ENCODE measurements at places on chromosomes 7 and 10.

DNA sequence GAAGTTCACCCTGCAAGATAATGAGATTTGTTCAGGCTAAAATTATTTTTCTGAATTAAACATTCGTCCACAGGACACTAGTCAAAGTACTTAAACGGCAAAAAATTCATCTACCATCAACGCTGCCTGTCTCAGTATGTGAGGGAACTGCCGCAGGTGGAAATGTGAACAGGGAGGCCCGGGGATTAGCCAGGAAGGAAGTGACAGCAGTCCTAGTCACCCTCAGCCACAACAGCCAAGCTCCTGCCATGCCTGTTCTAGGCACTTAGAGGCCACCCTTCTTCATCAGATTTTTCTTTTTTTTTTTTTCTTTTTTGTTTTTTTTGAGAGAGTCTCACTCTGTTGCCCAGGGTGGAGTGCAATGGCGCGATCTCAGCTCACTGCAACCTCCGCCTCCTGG, 9.4 kb downstream of the NUDT5 start:
- no peak for DNase-seq

- no peak for DNase-seq
Observed at GRCh38 chr7:36360244-36360643, 29.4 kb upstream of the ANLN start.

GRCh38 chr10:84076540-84077195, 62.6 kb upstream of the GHITM start:
- DNase-seq = no peak

- no peak for DNase-seq
Observed at GRCh38 chr10:17196045-17196444, 5.4 kb downstream of the TRDMT1 start.

- DNase-seq = no peak
Observed at GRCh38 chr10:60148266-60148840, 241.3 kb downstream of the ANK3 start.

- no peak for DNase-seq
Observed at GRCh38 chr7:28790467-28790866, 167.7 kb downstream of the TRIL start.

DNA sequence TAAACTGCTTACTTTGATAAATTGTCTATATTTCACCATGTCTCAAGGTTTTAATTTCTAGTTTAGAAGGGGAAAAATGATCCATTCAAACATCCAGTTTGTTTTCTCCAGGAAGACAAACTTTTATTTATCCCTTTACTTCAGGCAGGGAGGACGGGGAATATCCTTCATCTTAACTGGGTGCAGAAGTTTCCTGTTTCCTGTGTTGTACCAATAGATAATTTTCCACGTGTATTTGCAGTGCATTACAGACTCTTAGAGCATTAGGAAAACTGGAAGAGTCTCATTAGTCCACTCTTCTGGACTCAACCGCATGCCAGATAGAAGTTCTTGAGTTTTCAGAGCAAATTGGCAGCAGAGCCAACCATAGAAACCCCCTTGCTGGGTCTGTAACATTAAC, 39.4 kb upstream of the PIP4K2A start:
- no peak for DNase-seq

DNA sequence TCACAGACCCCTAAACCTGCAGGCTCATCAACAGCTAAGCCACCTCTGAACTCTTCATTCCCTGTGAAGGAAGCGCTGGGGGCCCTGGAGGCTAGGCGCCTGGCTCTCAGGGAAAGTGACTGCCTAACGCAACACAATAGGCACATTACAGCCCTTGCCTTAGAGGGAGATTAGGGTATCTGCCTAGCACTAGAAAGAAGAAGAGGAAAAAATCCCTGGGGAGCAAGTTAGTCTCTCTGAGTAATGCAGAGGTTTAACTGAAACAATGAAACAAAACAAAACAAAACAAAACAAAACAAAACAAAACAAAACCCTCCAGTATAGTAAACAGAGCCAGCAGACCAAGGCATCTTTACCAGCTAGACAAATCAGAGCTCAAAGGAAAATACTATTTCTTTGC, 2.6 kb downstream of the ZNF777 start:
- DNase-seq = no peak

GRCh38 chr7:43625980-43626379, 43.1 kb downstream of the STK17A start:
- DNase-seq = no peak

DNA sequence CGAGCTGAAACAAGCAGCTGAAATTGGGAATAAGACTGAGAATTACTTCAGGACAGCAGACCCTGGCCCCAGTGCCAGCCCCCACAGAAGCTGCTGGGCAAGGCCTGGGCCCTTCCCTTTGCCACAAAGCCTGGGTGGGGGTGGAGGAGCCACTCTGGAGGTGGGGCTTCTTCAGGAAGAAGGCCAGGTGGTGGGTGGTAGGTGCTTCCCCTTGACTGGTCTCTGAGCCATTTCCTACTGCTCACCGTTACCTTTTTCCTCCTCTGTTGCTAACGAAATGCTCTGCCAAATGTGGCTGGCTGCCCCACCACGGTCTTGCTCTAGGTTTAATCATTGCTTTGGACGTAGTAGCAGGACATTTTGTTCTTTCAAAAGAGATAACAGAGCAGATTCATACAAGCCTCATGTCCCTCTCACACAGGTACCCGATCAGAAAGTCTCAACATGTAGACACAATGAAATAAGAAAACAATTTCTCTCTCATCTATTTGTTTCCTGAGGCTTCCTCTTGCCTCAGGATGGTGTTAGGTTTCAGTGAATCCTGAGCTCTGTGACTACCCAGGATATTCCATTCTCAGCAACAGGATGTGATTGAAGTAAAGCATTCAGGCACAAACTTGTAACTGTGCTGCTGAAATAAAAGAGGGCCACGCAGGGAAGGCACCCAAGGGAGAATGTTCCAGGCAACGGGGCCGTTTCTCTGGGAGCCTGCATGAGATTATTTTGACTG, 66.5 kb downstream of the WDR11 start:
- no peak for DNase-seq

DNA sequence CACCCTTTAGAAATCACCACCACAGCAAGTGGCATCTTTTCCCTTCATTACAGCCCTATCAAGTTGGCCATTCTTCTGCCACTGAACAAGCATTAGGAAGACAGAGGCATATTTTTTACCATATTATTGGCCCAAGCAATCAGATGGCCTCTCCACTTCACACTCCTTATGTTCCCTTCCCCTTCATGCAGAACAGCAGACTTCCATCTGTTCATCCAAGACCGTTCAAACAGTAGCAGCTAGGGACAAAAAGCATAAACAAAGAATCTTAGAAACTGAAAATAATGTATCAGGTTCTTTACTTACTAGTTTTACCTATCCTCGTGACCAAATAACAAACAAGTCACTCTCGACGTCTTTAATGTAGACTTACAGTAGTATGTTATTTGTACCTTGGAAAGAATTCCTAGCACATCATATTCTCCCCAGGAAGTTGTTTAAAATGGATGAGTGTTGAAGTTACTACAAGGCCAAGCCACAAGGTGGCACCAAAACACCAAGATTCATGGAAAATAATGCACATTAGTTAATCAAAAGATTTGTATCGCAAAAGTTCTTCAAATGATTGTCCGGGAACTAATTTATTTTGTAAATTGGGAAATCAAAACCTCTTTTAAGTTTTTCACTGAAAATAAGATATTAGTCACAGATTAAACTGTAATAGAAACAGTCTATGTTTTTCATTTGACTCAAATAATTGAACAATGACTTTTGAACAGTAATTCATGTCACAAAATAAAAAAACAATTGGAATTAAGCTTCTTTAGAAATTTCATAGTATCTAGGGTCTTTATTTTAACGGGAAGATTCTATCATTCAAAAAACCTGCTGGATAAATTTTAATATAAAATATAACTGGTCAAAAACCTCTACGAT, 112.1 kb downstream of the VPS41 start:
- peak; percentile 22 for DNase-seq

DNA sequence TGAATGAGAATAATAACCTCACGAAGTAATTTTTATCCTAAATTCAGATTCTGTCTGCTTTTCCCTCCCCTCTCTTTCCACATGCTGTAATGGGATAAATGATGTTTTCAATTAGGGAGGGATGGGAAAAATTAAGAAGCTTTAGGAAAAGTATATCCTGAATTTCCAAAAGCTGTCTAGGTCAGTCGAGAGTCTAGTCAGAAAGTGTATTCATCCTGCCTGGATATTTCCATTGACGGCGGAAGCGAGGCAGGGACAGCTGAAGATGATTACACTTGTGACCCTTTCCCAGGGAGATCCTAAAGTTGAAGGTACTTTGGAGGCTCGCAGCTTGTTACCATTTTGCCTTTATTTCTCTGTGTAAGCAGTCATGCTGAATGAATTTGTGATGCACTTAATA, 204.1 kb downstream of the ZNF365 start:
- DNase-seq = no peak

GRCh38 chr10:31645786-31646185, 282.8 kb downstream of the ARHGAP12 start:
- DNase-seq = no peak

GRCh38 chr10:132421847-132422751, 25.1 kb downstream of the PWWP2B start:
- DNase-seq = no peak

- no peak for DNase-seq
Observed at GRCh38 chr7:21361413-21362125, 66.3 kb upstream of the SP4 start.

DNA sequence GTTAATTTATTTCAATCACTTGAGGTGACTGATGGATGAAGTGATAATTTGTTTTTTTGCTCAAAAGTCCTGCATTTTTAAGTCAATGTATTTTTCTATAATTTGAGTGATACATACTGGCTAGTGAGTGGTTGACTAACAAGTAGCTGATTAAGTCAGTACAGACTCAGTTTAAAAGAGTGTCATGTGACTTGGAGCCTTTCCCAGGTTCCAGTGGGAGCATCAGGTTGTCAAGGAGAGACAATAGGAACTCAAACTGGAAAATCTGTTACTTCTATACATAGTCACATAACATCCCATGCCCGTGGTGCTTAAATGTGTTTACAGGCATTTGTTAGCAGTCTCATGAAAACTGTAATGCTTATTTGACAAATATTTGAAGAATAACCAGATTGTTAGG, 154.7 kb downstream of the ANK3 start:
- no peak for DNase-seq

GRCh38 chr10:70726909-70727495, 54.7 kb downstream of the ADAMTS14 start:
- DNase-seq = no peak

DNA sequence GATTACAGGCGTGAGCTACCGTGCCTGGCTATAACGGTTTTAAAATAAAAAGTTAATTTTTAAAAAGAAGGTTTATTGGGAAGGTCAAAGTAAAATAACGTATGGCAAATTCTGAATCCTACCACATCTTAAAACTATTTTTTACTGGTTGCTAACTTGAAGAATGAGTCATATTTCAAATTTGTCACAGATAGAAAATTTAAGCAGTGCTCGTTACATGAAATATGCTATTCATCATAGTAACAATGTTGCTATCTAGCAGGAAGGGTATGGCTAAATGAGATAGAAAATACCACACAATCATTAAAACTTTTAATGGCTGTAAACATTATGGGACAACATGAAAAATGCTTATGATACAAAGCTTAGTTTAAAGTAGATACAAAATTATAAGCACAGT, 500.5 kb downstream of the PHTF2 start:
- no peak for DNase-seq

Measured in left renal pelvis (tissue), 4 donors.